ENCODE measurements at places on chromosomes 4 and X.

- DNase-seq = no peak
Measured at GRCh38 chrX:1582686-1583437, 8.5 kb upstream of the AKAP17A start.

GRCh38 chr4:78293821-78294301, 236.7 kb downstream of the FRAS1 start:
- DNase-seq = no peak

GRCh38 chr4:63325140-63325539, 1084.1 kb downstream of the TECRL start:
- no peak for DNase-seq

DNA sequence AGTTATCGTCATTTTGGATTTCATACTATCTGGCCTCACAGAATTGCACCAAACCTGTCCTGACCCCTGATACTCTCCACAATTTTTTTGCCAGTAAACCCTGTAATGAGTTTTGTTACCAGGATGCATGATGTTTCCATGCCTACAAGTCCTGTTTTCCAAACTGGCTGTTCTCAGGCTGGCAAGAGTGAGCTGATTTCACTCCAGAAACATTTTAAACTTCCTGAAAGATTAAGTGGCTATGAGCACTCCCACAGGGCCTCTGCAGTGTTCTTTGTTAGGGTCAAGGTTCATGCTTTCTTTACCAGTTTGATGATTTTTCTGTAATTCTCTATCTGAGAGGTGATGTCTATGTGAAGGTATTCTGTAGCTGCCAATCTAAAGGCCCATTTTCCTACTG, 31.7 kb upstream of the PDLIM3 start:
- no peak for DNase-seq

DNA sequence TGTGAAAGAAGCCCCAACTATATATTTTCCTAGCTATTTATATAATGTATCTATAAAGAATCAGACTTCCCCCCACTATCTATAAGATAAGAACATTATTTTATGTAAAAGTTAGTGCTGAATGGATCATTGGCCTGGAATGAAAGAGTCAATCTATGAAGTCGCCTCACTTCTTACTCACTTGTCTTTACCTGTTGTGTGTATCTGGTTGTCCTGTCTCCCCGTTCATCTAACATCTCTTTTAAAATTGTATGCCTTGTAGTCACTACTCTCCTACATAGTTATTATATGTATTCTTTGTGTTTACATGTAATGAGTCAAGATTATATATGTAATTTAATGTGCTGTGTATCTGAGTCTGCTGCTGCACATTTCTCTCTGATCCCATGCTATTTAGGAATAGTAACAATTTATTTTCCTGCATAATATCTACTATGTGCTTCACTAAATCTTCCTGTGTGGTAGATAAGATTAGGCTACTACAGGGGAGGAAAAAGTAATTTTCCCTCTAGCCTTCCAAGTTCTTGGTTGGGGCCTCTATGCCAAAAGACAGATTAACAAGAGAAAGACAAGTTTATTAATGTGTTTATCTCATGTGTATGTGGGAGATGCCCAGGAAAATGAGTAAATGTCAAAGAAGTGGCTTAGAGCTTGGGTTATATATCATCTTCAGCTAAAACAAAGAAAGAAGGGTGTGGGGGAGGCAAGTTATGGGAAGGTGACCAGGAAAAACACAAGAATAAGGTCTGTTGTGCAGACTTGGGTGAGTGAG, 77.6 kb upstream of the FRMPD4 start:
- no peak for DNase-seq

GRCh38 chr4:145298885-145299284, 118.5 kb upstream of the OTUD4 start:
- DNase-seq = no peak

DNA sequence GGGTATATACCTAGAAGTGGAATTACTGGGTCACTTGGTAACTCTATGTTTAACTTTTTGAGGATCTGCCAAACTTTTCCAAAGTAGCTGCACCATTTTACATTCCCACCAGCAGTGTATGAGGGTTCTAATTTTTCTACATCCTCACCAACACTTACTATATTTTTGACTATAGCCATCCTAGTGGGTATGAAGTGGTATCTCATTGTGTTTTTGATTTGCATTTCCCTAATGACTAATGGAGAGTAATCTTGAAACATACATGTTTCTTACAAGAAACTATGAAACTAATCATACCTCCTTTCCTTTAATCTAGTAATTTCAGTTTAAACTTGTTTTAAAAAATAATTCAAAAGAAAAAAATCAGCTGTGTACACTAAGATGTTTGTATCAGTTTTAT, 17.9 kb downstream of the BCLAF3 start:
- no peak for DNase-seq

GRCh38 chr4:105632599-105632998, 75.9 kb downstream of the INTS12 start:
- no peak for DNase-seq

DNA sequence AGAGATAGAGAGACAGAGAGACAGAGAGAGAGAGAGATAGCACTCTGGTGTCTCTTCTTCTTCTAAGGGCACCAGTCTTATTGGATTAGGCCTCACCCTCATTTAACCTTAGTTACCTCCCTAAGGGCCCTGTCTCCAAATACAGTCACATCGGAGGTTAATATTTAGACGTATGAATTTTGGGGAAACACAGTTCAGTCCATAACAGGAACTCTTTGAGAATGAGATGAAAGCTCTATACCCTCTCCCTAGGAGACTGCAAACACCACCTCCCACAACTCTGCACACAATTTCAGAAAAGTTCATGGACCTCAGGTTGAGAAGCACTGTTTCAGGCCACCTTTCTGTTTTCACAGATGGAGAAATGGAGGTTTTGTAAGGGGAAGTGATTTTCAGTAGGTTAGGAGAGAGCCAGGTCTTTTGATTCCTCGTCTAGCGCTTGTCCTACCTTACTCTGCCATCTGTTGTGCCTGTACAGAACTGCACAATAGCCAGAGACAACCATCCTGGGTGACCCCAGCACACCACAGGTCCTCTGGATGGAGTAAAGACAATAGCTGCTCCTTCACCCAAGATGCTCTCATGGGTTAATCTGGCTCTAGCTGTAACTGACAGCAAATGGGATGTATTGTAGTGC, 16.9 kb upstream of the LOC101059915 start:
- DNase-seq = no peak

DNA sequence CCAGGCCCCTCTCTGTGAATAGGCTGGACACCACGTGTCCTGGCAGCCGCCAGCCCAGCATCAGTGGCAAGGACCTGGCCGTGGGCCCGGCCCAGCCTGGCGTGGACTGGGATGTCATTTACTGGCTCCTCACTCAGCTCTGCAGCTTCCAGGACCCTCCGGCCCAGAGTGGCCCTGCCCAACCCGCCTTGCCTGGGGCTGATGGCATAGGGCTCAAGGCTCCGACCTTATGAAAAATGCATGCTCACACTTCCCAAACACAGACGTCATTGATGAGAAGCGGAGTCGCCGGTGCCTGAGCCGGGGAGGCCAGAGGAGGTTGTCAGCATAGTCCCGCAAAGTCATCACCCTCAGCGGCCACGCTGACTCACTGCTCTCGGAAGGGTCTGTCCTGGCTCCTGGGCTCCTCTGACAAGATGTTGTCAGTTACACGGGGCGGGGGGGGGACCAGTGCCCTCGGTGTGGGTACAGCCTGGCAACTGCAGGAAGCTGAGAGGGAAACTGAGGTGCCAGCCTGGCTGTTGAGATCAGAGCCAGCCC, 14.3 kb downstream of the CFAP99 start:
- DNase-seq = no peak

DNA sequence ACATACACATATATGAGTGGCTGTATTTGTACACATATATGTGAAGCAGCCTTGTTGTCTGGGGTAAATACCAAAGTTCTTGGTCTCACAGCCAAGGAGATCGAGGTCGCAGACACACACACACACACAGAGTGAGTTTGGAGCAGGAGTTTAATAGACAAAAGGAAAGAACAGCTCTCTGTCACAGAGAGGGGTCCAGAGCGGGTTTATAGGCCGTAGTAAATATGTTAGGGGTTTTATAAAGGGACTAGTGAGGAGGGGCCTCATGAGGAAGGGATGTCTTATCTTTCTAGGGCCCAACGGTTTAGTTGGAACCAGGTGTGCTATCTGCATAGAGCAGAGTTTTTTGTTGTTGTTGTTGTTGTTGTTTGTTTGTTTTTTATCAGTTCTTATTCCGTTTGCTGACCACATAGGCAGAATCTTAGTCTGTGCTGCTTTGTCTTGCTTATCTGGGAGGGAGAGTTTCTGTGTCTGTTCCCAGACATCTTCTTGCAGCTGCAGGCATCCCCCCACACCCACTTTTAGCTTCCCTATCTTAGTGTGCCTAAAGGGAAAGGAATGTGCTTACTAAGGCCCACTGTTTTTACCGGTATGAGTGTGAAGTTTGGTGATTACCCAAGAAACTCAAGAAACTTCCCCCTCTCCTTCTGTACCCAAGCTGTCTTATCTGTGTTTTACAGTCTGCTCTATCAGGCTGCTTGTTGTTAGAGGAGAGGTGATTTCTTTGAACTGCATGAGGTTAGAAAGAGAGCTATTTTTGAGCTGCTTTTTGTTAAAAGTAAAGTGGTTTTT, 91.9 kb downstream of the TENT5D start:
- no peak for DNase-seq

- no peak for DNase-seq
Measured at GRCh38 chrX:37746218-37746941, 33.5 kb upstream of the CYBB start.

DNA sequence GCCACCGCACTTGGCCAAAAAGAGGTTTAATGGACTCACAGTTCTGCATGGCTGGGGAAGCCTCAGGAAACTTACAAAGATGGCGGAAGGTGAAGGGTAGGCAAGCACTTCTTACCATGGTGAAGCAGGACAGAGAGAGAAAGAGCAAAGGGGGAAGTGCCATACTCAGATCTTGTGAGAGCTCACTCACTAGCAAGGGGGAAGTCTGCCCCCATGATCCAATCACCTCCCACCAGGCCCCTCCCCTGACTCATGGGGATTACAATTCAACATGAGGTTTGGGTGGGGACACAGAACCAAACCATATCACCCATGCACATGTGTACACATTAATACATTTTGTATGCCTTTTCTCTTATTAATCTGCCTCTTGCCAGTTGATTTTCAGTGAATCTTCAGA, 77.2 kb upstream of the HSD17B10 start:
- no peak for DNase-seq

GRCh38 chr4:53640576-53641453, 49.5 kb upstream of the LNX1 start:
- no peak for DNase-seq

- no peak for DNase-seq
Measured at GRCh38 chr4:91268913-91269312, 1034.9 kb upstream of the GRID2 start.

- DNase-seq = no peak
Measured at GRCh38 chrX:104918122-104918521, 302.4 kb downstream of the TEX13A start.

GRCh38 chr4:105158837-105159236, 12.2 kb downstream of the TET2 start:
- no peak for DNase-seq

DNA sequence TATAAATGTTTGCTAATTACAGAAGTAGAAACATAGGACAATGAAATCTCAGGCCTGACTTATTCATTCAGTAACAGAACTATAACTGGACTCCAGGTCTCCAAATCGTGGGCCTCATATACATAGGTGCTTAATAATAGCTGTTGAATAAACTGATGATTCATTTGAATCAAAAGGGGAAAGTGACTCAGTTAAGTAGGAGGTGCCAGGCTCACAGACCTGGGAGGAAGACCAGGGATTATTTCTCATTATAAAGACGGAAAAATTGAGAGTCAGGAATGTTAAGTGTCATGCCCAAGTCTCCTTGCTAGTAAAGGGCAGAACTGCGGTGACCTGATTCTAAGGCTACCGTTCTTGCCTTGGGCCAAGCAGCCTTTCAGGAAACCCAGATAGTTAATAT, 131.5 kb downstream of the HS3ST1 start:
- no peak for DNase-seq

- no peak for DNase-seq
Measured at GRCh38 chr4:10897076-10897475, 212.5 kb upstream of the CLNK start.

GRCh38 chrX:38106991-38107655, 100.8 kb downstream of the SYTL5 start:
- no peak for DNase-seq

DNA sequence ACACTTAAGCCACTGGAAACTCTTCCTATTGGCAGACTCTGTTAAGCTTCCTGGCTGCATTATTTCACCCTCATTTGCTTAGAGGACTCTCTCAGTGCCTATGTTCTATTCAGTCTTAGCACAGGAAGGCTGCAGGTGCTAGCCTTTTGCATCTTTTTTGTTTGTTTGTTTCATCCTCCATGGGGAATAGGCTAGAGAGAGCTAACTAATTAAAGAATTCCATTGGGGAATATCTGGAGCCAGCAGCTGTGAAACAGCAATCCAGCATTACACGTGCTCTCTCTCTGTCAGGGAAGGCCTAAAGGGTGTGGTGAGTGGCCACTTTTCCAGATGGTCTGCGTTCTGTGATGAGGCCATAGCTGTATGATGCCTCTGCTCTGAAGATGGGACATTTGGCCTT, 633.6 kb downstream of the SPRY1 start:
- DNase-seq = no peak

GRCh38 chr4:149173241-149174013, 642.2 kb downstream of the IQCM start:
- no peak for DNase-seq

GRCh38 chr4:88188738-88189417, 30.4 kb upstream of the ABCG2 start:
- DNase-seq = no peak

GRCh38 chr4:575281-576141, 584 bp downstream of the TMEM271 start:
- no peak for DNase-seq

GRCh38 chr4:72283357-72283756, 251.6 kb downstream of the NPFFR2 start:
- no peak for DNase-seq

- no peak for DNase-seq
Measured at GRCh38 chrX:151871244-151871643, 41.4 kb upstream of the MAGEA4 start.

- no peak for DNase-seq
Measured at GRCh38 chr4:39279416-39279815, 86.7 kb downstream of the RFC1 start.

GRCh38 chr4:121674696-121675095, 22.1 kb downstream of the ANXA5 start:
- no peak for DNase-seq

- DNase-seq = no peak
Measured at GRCh38 chr4:158621729-158622128, 50.0 kb downstream of the C4orf46 start.

DNA sequence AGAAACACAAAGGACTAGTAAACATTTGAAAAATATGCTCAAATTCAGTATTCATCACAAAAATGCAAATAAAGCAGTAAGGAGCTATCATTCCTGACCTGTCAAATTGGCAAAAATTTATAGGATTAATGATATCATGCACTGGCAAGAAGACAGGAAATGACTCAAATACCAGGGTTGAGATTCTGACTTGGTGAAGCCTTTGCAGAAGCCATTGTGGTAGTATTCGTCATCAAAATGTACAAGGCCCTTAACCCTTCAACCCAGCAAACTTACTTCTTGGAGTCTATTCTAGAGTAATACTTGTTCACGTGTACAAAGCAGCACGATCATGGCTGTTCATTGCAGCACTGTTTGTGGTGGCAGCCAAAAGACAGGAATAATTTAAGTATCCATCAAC, 132.4 kb downstream of the ENOX2 start:
- DNase-seq = no peak
